IPS DF 19.7 (cell line): ENCODE measurements at places on chromosomes 7 and 10.

GRCh38 chr10:71795248-71795647, 21.9 kb upstream of the VSIR start:
- no peak for DNase-seq

DNA sequence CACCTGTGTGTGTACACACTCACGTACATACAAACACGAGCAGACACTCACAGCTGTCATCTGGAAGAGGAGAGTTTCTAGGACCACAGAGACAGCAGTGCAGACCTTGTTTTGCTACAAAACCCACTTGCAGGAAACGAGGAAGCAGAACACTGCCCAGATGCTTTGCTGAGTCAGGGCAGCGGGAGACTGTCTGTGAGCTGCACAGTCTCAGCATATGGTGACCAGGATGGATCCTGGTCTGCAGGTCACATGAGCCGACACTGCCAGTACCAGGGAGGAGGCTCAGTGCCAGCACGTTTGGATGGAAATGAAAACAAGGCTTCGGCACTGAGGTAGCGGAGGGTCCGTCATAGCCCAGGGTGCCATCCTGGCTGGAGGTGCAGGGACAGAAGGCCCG, 117.6 kb upstream of the DPP6 start:
- DNase-seq = no peak

- no peak for DNase-seq
Observed at GRCh38 chr10:122555442-122555841, 5.1 kb upstream of the DMBT1 start.

- DNase-seq = no peak
Observed at GRCh38 chr10:93440591-93441091, 41.5 kb downstream of the MYOF start.

DNA sequence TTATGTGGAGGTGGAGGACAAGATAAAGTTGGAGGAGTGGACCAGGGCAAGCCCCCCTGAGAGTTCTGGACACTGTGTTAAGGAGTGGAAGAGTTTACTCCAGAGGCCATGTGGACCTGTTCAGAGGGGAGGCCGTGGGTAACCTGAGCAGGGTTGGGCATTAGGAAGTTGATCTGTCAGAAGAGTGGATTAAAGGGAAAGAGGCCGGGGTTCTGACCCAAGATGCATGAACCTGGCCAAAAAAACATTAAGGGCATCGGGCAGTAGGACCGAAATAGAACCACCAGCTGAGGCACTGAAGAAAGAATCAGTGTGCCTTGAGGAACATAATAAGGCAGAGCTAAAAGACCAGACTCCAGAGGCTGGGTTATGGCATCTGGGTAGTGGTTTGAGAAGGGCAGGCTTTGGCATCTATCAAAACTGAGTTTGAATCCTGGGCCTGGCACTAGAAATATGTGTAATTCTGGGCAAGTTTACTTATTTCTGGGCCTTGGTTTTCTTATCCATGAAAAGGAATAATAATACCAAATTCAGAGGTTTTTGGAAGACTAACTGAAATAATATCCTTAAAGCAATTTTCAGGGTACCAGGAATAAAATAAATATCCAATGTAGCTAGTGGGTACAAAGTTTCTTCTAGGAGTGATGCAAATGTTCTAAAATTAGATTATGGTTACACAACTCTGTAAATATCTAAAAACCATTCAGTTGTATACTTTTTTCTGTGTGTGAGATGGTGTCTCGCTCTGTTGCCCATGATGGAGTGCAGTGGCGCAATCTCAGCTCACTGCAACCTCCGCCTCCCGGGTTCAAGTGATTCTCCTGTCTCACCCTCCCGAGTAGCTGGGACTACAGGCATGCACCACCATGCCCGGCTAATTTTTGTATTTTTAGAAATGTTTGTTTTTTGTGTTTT, 10.9 kb upstream of the FRAT1 start:
- no peak for DNase-seq

DNA sequence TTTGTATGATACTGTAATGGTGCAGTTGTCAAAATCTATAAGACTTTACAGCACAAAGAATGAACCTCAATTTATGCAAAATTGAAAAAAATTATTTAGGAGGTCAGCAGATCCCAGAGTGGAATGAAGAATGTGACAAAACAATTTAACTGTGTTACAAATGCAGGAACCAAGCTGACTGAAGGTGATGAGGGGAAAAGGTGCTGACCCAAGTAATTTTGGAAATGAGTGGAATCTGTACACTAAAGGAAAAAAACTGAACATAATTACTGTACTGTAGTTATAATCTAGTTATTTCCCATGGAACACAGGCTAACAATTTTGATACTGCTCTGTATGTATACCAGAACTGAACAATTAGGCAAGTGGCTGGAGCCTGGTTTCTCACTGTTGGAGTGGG, 31.2 kb upstream of the ZCCHC24 start:
- DNase-seq = no peak

- DNase-seq = no peak
Observed at GRCh38 chr7:155510975-155511701, 35.2 kb downstream of the CNPY1 start.

DNA sequence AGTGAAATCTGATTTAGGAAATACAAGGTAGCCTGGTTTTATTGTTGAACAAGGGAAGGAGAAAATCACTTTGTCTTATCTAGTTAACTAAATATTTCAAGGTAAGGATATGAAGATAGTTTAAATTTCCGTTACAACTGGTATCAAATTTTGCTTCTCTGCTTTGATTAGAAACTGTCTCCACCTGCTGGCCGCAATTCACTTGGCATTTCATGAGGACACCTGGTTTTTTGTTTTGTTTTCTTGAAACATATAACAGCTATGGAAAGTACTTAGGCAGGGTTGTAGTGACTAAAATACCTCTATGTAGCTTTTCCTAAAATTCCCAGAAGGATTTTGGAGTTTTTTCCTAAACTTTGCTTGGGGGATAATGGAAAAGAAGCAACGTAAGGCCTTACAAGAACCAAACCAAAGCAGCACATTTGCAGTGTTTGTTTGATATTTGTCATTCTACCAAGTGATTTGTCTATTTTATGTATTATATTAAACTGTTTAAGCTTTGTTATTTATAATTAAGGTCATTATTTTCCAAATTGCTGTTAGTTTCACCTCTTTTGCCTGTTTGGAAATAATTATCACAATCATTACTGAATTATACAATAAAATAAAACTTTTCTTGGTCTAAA, 73.6 kb downstream of the AHCYL2 start:
- no peak for DNase-seq

DNA sequence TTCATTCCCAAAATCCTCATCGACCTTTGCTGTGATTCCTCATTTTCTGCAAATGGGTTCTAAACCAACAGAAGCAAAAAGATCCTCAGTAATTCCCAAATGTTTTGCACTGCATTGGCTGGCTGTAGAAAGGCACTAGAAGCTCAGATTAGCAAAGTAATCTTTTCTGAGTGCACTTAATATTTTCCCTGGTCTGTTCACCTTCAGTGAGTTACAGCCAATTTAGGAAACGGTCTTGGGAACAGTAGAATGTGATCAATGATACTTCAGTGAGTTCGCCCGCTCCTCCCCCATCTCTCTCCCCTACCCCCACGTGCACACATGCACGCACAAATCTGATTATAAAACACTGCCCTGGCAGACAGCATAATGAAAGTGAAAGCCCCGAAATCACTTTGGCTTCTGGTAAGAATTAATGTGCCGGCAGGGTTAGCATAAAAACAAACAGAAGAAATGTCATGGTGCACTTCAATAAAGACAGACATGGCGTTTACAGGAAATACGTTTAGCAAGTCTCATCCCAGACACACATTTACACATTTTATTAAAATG, 201.3 kb upstream of the CDCA7L start:
- DNase-seq = no peak

- DNase-seq = no peak
Observed at GRCh38 chr7:84492098-84493034, 297.8 kb upstream of the SEMA3A start.

GRCh38 chr7:3010161-3010560, 33.5 kb downstream of the CARD11 start:
- no peak for DNase-seq

GRCh38 chr10:15585303-15585715, 134.4 kb downstream of the ITGA8 start:
- peak; percentile 15 for DNase-seq

DNA sequence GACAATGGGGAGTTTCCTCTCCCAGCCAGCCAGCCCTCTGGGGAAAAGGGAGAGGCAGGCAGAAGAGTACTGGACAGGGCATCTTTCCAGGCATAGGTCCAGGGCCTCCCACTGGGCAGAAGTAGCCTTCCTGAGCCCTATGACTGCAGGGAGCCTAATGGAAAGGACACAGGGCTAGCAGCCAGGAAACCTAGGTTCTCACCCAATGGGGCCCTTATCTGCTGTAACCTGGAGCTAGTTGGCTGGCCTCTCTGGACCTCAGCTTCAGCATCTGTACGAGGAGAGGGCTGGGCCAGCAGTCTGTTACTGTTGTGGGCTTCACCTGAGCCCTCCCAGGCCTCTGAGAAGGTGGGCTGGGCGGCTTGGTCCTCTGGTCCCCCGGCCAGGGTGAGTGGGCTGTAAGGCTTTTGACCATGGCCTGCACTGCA, 22.4 kb downstream of the LDB3 start:
- DNase-seq = no peak

DNA sequence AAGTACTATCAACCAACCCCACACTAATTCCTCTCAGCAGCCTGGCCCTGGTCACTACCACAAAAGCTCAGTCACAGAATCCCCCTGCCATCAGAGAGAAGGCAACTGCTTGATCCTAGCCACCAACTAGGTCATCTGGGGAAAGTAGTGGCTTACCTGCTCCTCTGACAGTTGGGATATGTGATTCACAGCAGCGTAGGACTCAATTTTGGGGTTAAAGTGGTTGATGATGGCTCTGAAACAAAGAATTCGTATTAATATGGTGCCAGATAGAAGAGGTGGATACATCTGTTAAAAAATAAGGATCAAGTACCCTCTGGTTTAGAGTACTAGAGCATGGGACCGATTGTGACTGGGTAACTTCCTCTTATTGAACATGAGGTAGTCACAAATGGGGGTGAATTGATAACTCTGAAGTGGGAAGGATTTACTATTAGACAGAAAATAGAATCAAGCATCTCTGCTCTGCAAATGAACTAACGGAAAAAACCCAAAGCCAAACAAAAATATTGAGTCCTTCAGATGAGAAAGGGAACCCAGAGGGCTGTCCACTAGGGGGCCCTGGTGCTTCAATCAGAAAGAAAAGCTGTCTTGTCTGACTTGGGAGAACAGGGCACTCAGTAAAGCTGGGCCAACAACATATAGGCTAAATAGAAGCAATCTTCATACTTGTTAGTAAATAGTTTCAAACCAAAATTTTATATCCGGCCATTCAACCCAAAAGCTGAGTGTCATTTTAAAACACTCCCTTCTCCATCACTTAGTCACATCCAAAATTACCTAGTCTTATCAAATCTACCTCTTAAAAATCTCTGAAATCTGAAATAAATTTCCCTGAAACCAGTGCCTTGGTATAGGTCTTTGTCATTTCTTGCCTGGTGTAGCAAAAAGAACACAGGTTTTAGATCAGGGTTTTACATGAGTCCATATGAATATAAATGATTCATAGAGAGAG, 45.9 kb upstream of the KCNIP2 start:
- no peak for DNase-seq

DNA sequence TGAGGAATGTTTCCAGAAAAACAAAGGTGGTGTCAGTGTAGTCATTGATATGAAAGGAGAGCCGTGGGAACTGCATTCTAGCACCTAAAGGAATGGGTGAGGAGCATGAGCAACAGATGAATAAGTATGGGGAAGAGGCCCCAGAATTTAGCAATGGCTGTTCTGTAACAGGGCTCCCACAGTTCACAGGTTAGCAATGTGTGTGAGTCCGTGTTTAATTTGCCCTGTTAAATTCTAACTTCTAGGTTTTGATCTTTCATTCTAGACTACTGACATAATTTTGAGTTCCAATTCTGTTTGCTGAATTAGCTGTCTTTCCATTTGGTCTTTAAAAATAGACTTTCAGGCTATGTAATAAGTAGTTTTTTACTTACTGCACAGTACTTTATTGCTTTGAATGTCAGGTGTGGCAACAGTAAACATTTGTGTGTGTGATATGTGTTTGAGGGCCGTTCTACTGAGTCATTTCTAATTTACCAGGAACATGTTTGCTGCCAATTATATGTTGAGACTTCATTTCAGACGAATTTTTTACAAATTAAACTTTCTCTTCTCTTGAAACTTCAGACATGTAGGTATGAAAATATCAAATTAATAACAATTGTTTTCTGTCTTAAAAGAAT, 8.8 kb downstream of the STK17A start:
- no peak for DNase-seq

- DNase-seq = no peak
Observed at GRCh38 chr10:3427950-3428354, 255.4 kb upstream of the PITRM1 start.

- DNase-seq = peak; percentile 25
Observed at GRCh38 chr7:23654508-23654907, 25.5 kb upstream of the FAM221A start.

DNA sequence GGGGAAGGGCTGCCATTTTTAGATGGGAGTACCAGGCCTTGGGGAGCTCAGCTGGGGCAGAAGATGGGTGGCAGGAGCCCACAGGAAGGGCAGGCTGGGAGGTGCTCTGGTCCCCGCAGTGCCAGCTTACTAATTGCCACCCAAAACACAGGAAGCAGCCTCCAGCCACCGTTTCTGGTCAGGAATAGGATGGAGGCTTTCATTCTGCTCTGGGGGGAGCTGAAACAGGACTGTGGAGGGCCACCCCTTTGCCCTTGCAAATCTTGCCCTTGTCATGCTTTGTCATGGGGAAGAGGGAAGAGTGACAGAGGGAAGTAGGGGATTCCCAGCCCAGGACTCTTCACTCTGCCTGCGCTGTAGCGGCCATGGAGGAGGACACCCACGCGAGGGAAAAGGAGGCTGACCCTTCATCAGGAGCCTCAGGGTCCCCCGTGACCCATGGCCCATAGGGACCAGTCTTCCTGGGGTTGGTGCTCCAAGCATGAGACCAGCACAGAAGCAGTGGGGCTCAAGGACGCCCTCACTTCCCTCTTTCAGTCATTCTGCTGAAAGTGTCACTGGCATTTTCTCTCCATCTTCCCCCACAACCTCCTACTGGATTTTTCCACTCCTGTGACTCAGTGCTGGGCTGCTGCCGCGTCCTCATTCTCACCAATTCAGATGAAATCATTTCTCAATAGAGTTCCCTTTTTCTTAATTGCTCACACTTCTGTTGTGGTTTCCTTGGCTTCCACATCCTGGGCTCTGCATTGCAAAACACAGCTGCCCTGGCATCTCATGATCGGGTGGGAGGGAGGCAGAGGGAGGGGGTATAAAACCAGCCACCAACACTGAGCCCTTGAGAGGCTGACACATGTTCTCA, 61.9 kb downstream of the MKI67 start:
- DNase-seq = no peak

GRCh38 chr10:67609996-67610793, 85.8 kb downstream of the CTNNA3 start:
- DNase-seq = no peak

- peak; percentile 9 for DNase-seq
Observed at GRCh38 chr10:22086730-22087401, 83.3 kb upstream of the DNAJC1 start.
